Aorta (tissue), 5 donors: ENCODE measurements at places on chromosomes 1 and 21. TPM values are rescaled to one million over a fixed set of nuclear protein-coding genes. Genes with fewer than 3 reads are reported as not detected.

DNA sequence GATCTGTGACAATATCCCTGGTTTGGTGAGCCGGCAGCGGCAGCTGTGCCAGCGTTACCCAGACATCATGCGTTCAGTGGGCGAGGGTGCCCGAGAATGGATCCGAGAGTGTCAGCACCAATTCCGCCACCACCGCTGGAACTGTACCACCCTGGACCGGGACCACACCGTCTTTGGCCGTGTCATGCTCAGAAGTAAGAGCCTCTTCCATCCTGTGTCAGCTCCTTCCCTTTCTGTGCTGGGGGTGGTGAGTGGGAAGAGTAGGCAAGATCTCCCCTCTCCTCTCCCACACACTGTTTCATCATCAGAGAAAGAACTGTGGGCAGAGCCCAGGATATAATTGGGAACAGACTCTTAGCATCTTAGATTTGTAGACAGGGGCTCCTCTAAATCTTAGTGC is 6.1 kb downstream of the WNT2B start:
- DNase-seq: no peak
- H3K4me1 ChIP-seq: no peaks in the 10 kb centered on the region
- no peak overlapping the region for H3K4me3 ChIP-seq

Gene CD53
- total RNA-seq: 50.7 TPM

DNA sequence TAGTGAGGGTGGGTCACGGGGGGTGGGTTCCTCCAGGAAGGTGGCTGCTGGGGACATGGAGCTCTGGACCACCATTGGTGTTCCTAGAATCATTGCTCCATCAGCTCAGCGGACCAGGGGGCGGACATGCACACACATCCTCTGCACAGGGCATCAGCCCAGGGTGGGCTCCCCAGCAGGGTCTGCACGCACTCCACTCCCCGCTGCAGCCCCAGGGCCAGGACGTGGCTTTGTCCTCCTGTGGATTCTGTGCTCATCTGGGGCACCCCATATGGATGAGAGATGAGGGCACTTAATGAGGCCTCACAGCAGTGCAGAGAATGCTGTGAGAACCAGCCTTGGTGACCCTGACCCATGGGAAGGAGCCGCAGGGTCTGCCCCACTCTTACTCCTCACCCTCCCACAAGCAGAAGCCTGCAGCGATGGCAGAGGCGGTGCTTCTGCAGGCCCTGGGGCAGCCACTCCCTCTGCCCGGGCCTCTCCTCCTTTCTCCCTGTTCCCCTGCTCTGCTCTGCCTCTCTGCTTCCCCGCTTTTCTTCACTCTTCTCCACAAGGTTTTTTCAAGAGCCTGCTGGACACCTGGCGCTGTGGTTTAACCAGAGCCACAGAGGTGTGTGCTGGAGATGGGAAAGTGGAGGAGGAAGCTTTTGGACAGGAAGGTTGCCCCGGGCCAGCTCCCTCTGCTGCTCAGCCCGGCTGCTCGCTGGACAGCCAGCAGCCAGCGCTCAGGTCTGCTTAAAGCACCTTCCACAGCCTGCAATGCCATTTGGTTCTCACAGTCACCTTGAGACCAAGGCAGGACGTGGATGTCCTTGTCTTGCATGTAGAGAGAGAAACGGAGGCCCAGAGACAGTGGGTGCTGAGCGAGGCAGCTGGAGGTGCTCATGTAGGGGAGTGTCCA is 26.3 kb upstream of the PCBP3 start:
- no peaks in the 10 kb centered on the region for H3K36me3 ChIP-seq
- no peak overlapping the region for H3K4me3 ChIP-seq
- no peak overlapping the region for H3K27ac ChIP-seq
- H3K4me1 ChIP-seq: no peaks in the 10 kb centered on the region
- no peaks in the 10 kb centered on the region for H3K27me3 ChIP-seq
- peak; percentile 67 for DNase-seq

DNA sequence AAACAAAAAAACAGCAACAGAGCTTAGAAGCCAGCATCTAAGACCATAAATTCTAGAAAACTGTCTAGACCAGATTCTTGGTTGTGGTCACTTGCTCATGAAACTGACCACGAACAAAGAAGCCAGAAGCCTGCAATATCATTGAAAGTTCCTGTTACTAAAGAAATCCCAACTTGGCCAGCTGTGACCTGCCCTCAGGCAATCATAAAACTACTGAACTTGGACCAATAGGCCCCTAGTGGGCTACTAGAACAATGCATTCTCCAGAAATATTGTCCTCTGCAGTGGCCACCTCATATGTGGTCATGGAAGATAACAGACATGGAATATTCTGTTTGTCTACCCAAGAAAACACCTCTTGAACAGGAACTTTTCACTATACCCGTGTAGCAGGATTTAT is 87.7 kb downstream of the SPATA17 start:
- H3K4me1 ChIP-seq: no peaks in the 10 kb centered on the region
- no peaks in the 10 kb centered on the region for H3K36me3 ChIP-seq
- no peak overlapping the region for H3K4me3 ChIP-seq
- no peak for DNase-seq
- H3K27ac ChIP-seq: no peak overlapping the region

GRCh38 chr1:63320022-63320721 is 2.2 kb upstream of the FOXD3 start:
- H3K27ac ChIP-seq: no peak overlapping the region
- no peak for DNase-seq
- no peak overlapping the region for H3K4me3 ChIP-seq

- no peak overlapping the region for H3K27ac ChIP-seq
- no peak overlapping the region for H3K4me3 ChIP-seq
- DNase-seq: no peak
- H3K27me3 ChIP-seq: no peaks in the 10 kb centered on the region
- H3K36me3 ChIP-seq: no peaks in the 10 kb centered on the region
Observed at GRCh38 chr21:44828362-44829056, 10.6 kb upstream of the SUMO3 start.

Gene C1orf185
- total RNA-seq: not detected

DNA sequence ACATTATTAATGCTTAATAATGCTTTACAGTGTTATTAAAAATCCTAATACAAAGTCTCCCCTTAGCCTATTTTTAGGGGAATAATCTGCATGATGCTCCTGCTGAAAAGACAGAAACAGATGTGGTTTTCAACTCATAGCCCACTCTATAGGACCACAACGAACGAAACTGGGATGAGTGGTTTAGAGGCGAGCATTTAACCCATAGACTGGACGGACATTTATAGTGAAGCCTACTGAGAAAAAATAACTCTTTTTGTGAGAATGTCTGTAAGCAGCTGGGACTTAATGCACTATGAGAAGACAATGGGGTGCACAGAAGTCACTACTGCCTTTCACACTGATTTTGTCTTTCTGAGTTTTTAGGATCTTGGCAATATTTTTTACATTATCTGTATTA is 1599.6 kb upstream of the B3GALT2 start:
- no peak for DNase-seq
- H3K4me3 ChIP-seq: no peak overlapping the region
- no peak overlapping the region for H3K27ac ChIP-seq
- H3K36me3 ChIP-seq: no peaks in the 10 kb centered on the region
- no peaks in the 10 kb centered on the region for H3K27me3 ChIP-seq

GRCh38 chr1:25703041-25703440 is 86.5 kb downstream of the MAN1C1 start:
- peaks cover 4% of the 10 kb centered on the region for H3K4me1 ChIP-seq
- no peaks in the 10 kb centered on the region for H3K36me3 ChIP-seq
- no peak for DNase-seq
- H3K27me3 ChIP-seq: no peaks in the 10 kb centered on the region
- no peak overlapping the region for H3K4me3 ChIP-seq

Gene CASQ2
- total RNA-seq: 47.9 TPM
